ENCODE measurements at places on chromosomes 4 and X.

DNA sequence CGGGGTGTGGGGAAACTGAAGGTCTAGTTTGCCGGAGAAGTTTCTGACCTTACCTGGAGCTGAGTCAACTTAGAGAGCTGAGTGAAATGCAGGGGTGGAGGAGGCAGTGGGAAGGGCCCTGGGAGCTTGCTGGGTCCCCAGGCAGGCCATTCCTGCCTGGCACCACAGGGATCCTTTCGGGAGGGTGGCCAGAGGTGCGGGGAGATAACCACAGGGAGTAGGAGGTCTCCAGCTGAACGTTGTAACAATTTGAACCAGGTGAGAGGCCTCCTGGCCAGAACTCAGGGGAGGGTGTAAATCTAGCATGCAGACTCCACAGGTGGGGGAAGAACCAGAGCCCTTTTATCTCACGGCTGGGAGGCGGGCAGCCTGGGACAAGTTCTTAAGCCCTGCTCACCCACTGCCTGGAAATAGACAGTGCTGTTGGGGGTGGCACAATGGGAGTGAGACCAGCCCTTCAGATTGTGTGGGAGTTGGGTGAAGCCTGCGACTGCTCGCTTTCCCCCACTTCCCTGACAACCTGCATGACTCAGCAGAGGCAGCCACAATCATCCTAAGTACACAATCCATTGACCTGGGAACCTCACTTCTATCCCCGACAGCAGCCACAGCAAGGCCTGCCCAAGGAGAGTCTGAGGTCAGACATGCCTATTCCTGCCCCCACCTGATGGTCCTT, 247.4 kb downstream of the ADGRA3 start:
- DNase-seq, result no peak

- no peak for DNase-seq
Measured at GRCh38 chr4:80077639-80078038, 4.6 kb upstream of the ANTXR2 start.

- no peak for DNase-seq
Measured at GRCh38 chr4:6992728-6993677, 50.2 kb upstream of the TADA2B start.

DNA sequence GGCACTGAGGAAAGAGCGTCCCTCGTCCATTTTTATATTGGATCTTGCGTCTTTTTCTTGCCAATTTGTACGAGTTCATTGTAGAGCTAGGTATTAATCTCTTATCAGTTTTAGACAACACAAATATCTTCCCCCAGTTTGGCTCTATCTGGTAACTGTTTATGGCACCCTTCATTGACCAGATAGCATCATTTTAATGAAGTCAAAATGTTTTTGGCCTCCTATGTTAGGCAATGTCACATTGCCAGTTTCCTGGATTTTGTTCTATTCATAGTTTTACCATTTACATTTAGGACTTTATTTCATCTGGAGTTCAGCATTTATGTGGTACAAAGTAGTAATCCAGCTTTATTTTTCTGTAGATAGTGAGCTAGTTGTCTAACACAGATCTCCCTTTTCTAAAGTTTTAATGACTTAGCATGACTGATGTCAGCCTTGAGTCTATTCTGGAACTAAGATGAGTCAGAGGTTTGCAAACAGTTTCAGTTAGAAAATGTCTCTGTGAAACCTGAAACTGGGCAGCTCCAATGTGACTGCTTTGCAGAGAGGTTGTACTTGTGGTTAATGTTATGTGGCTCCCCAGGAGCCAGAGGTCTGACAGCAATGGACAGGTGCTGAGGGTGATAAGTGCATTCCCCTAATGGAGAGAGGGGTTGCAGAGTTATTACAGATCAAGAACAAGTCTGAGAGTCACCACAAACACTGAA, 5.3 kb upstream of the STBD1 start:
- no peak for DNase-seq

GRCh38 chr4:169079942-169080827, 70.1 kb upstream of the CBR4 start:
- no peak for DNase-seq
